T-helper 1 cell (primary cell): ENCODE measurements at places on chromosomes 16 and 17.

DNA sequence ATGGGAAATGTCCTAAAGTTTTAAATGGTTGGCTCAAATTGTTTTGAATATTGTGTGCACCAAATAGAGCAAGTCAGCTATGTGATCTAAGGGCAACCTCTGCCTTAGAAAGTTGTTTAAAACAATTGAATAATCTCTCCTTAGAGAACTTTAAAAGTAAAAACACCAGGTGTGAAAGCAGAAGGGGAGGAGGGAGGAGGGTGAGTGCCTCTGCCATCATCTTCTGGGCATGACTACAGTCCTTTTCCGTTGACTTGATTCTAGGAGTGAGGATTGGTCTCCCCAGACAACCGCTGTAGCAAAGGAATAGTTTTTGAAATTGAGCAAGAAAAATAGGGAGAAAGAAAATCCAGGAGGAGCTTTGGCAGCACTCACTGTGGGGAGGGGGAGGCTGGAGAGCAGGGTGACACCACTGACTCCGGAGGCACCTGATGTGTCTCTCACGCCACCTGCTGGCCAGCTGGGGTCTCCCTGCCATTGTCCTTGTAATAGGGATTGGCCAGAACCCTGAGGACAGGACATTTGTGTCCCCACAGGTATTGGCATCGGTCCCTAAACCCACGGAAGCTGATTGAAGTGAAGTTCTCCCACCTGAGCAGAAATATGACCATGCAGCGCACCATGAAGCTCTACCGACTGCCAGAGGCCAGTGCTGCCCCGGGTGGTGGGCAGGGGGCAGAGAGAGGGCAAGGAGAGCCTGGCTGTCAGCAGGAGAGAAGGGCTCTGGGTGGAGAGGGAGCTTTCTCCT, 33.3 kb downstream of the PLCD3 start:
- DNase-seq = peak; percentile 34

GRCh38 chr17:55264645-55265298, at the start of gene HLF:
Gene HLF (plus strand): TSS chr17:55264960. CDS start chr17:55265485, 525 bp downstream.
- DNase-seq = peak; percentile 57

GRCh38 chr16:4245077-4245791, 3.4 kb upstream of the SRL start:
- no peak for DNase-seq

- DNase-seq = no peak
Observed at GRCh38 chr16:81394966-81395655, 49.5 kb upstream of the CMIP start.

DNA sequence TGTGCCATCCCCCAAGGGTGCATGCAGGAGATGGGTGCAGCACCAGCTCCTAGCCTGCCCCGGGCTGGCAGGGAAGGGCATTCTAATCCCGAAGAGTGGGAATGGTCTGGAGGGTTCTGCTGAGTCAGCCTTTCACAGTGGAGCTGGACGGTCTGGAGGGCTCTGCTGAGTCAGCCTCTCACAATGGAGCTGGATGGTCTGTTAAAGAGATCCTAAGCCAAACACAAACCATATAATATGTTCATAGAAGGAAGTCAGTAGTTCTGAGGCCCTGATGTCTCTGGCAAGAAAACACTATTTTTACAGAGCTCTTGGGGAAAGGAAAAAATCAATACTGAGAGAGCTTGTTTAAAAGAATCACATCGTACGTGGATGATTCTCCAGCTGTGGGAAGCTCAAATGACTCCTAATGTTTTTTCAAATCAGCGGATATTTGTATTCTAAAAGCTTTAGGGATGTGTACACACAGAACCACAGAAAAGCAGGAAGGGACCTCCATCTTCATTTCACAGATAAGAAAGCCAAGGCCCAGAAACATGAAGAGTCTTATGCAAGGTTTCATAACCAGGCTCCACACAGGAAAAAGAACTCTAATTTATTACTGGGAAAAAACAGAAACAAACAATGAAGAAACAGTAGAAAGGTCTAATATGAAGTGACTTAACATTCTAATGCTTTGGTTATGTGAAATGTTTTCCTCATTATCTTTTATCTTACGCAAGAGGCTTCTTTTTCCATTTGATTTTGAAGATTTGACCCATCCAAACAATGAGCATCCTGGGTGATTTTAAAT, 176.3 kb downstream of the VPS53 start:
- no peak for DNase-seq

DNA sequence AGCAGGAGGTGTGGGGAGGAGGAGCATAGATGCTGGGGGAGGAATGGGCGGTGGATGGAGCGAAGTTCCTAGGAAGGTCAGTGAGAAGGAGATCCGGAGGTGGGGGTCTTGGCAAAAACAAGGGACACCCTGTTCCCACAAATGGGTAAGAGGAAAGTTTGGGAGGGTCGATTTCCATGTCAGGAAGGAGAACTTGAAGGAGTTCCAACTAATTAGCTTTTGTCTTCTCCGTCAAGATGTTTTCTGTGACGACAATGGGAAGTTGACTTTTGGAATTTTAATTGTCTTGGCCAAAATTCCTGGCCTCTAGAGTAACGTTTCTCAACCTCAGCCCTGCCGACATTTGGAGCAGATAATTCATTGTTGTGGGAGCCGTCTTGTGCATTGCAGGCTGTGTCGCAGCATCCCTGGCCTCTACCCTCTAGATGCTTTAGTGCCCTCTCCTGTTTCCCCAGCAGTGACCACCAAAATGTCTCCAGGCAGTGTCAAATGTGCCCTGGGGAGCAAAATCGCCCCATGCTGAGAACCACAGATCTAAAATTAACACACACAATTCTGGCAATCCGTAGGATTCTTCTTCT, 97.1 kb downstream of the PITPNC1 start:
- DNase-seq = no peak

GRCh38 chr17:21218101-21218500, 4.1 kb upstream of the TMEM11 start:
- DNase-seq = no peak

DNA sequence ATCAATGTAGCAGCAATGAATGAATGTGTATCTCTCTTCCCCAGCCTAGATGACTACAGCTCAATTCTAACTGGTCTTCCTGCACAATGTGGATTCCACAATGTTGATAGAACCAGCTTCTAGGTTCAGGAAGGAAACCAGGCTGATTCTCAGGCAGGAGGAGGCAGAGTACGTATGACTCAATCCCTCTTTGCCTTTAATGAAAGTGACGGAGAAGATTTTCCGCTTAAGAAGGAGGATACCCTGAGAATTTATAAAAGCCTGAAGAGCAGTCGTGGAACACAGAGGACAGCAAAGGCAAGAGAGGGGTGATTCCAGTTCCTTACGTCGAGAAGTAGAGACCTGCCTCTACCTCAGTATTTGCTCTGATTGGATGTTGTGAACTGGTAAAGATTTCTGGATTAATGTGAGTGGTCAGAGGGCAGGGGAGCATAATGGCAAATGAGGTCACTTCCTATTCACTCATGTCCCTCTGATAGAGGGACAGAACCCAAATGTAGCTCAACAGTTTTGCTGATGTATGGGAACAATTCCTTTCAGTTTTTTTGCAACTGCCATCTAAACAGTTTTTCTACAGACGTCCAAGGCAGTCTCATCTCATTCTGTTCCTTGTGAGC, 15.0 kb upstream of the SLC16A11 start:
- no peak for DNase-seq

GRCh38 chr17:66690166-66690565, 144.8 kb upstream of the CACNG5 start:
- no peak for DNase-seq

- DNase-seq = no peak
Observed at GRCh38 chr16:71923941-71924690, 28.8 kb downstream of the IST1 start.
